C1 segment of cervical spinal cord (tissue), 14 donors: ENCODE measurements at places on chromosomes 6 and 20.

- DNase-seq = no peak
These were observed 40.1 kb downstream of the TRMT6 start for GRCh38 chr20:5910186-5910585.

GRCh38 chr6:154319231-154319858, 37.3 kb downstream of the IPCEF1 start:
- no peak for DNase-seq

DNA sequence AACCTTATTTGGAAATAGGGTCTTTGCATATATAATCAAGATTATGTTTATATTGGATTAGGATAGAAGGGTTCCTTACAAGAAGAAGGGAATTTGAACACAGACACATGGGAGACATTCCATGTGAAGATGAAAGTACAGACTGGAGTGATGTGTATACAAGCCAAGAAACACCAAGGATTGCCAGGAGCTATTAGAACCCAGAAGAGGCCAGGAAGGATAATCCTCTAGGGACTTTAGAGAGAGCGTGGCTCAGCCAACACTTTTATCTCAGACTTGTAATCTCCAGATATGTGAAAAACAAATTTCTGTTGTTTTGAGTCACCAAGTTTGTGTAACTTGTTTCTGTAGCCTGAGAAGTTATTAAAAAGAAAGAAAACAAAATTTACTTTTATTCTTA, 1173.9 kb upstream of the CITED2 start:
- no peak for DNase-seq

DNA sequence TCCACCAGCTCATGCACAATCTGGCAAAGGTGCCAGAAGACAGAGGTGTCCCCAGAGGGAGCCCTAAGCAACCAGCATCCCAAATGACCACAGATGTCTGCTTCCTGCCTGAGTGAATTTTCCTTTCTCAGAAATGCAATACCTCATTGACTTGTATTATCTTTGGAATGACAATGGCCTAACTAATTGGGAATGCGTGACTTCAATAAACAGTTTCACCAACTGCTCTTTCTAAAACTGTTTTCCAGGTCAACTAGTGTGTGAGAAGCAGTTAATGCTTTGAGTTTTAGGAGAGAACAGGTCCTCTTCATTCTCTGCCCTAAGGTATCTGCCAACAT, 108.9 kb upstream of the SNX9 start:
- no peak for DNase-seq

DNA sequence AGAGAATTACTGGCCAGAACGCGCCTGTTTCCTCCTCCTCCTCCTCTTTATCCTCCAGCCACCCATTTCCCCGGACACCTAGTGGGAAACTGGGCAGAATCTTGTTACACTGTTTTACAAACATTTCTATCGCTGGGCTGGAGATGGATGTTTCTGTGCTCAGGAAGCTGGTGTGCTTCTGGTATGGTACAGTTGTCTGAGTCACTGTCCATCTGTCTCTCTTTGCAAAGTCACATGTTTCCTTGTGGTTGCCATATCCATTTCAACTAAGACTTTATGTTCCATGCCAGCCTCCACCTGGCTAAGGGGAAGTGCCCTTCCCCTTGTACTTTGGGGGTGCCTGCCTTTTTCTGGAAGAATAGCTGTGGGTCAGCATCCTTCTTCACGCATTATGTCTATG, 52.9 kb upstream of the SLC22A16 start:
- no peak for DNase-seq

DNA sequence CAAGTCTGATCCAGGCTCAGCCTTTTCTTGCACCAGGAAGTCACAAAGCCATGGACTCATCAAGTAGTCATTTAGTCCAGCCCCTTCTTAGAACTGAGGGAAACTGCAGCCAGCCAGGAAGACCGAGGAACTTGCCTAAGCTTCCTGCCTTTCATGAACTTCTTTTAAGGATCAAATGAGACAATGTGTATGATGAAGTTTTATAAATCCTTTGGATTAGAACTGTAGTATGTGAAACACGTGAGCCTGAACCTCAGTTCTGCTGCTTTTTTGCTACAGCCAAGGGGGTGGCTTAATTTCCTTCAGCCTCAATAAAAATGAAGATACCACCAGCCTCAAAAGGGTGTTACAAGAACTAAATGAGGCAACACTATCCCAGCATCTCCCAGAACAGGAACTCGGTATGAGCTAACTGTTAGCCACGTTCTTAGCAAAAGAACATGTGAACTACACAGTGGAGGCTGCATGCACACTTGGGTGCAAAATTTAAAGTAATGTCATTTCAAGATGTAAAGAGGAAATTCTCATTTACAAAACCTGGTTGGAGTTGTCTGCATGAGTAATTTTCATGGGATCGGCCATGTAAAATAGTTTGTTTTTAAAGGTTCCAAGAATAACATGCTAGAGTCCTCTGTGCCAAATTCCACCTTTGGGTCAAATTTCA, 76.0 kb upstream of the TBC1D7 start:
- DNase-seq = no peak

GRCh38 chr6:11179419-11180202, 52.9 kb downstream of the NEDD9 start:
- DNase-seq = no peak

GRCh38 chr6:159700970-159701369, 7.9 kb upstream of the SOD2 start:
- no peak for DNase-seq

- DNase-seq = no peak
These were observed 1.6 kb downstream of the CLPS start for GRCh38 chr6:35795453-35796071.

- peak; percentile 34 for DNase-seq
These were observed 410 bp downstream of the SYNE1 start for GRCh38 chr6:152636609-152637295.

GRCh38 chr6:41466437-41466990, 79.7 kb upstream of the FOXP4 start:
- DNase-seq = no peak

DNA sequence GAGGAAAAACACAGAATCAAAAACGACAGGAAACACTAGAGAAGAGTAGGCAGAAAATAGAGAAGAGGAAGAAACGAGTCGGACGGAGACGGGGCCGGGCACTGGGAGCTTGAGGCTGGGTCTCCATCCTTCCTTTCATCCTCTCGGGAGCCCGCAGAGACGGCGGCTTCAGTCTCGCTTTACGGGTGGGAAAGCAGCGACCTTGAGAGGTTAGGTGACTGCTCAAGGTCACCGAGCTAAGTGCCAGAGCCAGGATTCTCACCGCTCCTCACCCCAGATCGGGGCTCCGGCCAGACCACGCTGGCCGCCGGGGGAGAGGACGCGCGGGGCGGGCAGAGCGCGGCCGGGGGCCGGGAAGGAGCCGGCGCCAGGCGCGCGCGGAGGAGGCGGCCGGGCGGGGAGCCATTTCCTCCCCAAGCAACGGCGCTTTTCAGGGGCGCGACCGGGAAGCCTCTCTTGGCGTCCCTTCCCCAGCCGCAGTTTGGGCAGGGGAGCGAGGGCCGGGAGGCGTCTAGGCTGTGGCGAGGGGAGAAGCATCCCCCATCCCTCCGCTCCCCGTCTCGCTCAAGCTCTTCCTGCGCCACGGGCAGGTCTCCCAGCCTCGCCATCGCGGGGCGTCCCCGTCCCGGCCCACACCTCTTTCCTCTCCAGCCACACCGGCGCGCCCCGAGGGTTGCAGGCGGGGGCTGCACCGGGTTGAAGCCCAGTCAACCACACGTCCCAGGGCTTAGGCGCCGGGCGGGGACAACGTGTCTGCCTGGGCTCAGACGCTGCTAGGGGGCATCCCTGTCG, 24.1 kb upstream of the MAP3K7 start:
- DNase-seq = peak; percentile 47

DNA sequence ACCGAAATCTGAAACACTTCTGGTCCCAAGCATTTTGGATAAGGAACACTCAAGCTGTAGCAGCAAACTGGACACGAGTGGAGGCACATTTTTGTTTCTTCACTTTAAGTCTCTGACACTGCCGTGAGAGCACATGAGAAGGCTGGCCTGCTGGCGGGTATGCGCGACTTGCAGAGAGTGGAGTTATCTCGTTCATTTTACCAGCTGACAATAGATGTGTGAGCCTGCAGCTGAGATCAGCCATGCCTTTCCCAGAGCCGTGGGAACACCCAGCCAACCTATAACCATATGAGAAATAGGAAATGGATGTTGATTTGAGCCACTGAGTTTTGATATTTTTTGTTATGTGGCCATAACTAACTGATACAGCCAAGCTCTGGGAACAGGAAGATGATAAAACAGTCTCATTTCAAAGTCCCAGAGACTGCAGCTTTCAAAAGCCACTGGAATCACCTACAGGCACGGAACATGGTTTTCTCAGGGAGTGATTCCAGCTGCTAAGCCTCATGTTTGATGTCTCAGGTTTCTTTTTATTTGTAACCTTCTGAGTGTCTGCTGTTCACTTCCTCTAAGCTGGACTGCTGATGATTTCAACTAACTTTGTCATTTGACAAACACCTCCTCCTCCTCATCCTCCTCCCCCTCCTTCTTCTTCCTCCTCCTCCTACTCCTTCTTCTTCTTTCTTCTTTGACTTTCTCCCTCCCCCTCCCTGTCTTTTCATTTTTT, 28.6 kb upstream of the LAMP5 start:
- no peak for DNase-seq

GRCh38 chr20:23347791-23348190, 2.8 kb upstream of the NXT1 start:
- no peak for DNase-seq

GRCh38 chr6:110255211-110255750, 75.1 kb downstream of the CDC40 start:
- DNase-seq = no peak

DNA sequence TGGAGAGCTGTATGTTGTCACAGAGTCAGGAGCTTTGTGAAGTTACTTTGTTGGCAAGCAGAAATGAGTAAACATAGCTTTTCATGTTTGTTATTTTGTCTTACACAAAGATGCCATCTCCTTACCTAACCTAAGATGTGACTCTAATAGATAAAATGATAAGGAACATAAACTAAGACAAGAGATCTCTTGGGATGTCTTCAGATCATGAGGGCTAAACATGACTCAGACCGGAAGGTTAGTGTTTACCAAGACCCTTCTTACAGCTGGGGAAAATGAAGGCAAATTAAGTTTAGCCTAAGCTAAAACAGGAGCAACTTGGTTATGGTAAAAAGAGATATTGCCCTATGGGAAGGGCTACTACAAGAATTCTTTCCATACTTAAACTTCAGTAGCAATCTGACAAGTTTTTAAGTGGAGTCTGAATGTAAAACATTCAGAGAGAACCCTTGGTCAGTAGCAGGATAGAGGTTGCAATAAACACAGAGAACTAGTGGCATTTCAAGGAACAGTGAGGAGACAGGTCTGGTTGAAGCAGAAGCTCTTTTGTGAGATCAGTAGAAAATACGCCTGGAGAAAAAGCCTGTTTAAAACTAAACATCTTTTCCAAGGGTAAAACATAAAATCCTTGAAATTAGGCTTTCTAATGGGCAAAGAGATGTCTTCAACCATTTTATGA, 29.9 kb downstream of the SGK1 start:
- no peak for DNase-seq

- no peak for DNase-seq
These were observed 125.0 kb downstream of the BANF2 start for GRCh38 chr20:17824676-17825251.

GRCh38 chr6:3610921-3611320, 140.6 kb downstream of the PXDC1 start:
- DNase-seq = no peak

GRCh38 chr20:24066076-24066700, 77.6 kb upstream of the GGTLC1 start:
- no peak for DNase-seq
